Mesenchymal stem cell (in vitro differentiated cells and primary cell): ENCODE measurements at places on chromosomes 16 and 17.

GRCh38 chr16:4378999-4379690 lies 7.5 kb downstream of the VASN start:
- DNase-seq: no peak

- DNase-seq: no peak
Measured at GRCh38 chr17:82386255-82386831, 14.8 kb downstream of the UTS2R start.

DNA sequence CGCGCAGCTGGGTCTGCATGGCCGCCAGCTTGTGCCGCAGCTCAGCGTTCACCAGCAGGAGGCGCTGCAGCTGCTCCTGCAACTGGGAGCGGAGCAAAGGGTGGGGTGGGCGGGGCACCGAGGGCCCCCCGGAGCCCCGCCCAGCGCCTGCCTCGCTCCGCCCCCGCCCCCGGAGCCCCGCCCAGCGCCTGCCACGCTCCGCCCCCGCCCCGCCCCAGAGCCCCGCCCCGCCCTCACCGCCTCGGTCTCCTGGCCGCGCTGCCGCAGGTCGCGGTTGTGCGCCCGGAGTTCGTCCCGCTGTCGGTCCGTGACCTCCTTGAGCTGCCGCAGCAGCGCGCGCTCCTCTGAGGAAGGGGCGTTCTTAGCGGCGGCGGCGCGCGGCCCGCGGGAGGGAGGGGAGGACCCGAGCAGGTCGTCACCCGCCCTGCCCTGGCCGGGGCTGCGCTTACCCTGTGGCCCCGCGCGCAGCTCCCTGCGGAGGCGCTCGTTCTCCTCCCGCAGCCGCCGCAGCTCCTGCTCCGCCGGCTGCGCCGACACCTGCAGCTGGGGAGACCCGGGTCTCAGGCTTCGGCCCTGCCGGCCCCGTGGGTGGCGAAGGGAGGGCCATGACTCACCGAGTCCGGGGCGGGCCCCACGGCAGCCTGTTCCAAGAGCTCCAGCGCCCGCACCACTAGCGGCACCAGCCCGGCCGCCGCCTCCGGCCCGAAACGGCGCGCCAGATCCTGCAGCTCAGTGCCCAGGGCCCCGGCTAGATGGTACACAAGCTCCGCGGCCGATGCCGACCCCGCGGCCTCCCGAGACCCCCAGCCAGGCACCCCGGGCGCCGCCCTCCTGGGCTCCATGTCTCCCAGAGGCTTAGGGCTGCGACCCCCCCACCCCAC lies 463 bp downstream of the RILP start:
- DNase-seq: peak; percentile 92

GRCh38 chr17:2695961-2696760 lies 15.4 kb downstream of the CLUH start:
- no peak for DNase-seq

- no peak for DNase-seq
Measured at GRCh38 chr16:21194771-21195301, 16.5 kb downstream of the ZP2 start.

- DNase-seq: no peak
Measured at GRCh38 chr16:89612415-89613166, 851 bp upstream of the DPEP1 start.

- DNase-seq: peak; percentile 98
Measured at GRCh38 chr17:75864448-75864871, 9.3 kb upstream of the WBP2 start.

DNA sequence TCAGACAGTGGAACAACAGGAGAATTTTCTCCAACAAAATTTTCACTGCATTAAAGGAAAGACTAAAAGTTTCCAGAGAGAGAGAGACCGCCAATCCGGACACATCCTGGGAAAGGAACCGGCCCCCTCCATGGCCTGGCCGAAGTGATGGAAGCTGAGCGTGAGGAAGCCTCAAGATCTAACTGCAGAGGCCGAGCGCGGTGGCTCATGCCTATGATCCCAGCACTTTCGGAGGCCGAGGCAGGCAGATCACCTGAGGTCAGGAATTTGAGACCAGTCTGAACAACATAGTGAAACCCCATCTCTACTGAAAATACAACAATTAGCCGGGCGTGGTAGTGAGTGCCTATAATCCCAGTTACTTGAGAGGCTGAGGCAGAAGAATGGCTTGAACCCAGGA lies 3.9 kb downstream of the CTRB2 start:
- DNase-seq: no peak

GRCh38 chr17:57589151-57590034 lies 155.7 kb downstream of the CCDC182 start:
- DNase-seq: no peak
